ENCODE measurements at places on chromosomes 12 and 14. TPM values are rescaled to one million over a fixed set of nuclear protein-coding genes. Genes with fewer than 3 reads are reported as not detected.
A peak's percentile ranks its signal among the peaks of the same experiment; 100 is the strongest.

DNA sequence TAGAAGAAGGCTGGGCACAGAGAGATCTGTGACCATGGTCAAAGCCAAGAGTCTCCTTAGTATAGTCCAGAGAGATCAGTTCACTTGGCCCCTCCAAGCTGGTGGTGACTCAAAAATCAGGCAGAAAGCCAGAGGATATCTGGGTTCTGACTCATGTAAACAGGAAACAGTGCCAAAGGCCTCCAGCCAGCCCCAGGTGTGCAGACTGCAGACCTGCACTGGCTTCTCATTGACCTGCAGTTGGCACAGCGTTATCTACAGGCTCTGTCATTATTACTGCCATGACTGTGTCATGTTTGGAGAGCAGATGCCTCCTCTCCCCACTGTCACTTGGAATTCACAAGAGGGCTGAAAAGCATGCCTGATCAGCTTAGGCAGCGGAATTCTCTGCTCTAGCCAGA, 295.7 kb upstream of the PRKD1 start:
- DNase-seq: no peak

DNA sequence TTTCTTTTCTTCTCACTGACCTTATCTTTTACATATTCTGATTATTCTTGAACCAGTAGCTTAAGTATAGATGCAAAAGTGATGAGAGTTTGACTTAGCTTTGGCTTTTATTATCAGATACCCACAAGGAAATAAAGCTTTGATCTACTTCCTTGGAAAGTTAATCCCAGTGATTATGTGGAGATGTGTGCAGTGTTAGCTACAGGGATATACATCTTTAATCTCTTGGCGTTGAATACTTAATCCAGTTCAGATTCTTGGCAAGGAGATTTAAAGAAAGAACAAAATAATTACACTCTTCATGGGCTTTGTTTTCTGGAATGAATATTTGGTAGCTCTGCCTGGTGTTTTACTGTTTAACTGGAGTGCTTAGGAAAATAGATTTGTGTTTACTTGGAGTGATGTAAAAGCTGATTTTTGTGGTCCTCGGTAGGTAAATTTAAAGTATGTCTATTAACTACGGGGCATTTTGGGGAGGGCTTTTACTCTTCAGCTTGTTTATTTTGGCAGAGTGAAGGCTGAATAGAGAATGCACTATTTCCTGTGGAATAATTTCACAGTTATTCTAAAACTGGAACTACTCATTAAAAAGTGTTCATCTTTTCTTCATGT, 150.1 kb upstream of the LRIG3 start:
- no peak for DNase-seq

DNA sequence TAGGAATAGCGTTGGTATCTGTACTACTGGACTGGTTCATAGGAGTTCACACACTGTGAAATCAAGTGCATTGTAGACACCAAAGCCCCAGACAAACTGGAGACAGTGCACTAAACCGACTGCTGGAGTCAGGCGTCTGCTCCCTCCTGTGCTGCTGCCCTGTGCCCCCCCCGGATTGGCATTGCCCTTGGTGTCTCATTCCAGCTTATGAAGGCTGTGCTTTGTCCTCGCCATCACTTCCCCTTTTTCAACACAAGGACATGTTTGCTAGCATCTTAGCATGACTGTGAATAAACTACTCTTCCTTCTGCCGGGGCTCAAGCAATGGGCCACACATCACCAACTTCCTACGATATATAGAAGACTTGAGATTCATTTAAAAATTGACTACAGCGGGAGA, 84.0 kb downstream of the TMCC3 start:
- no peak for DNase-seq

DNA sequence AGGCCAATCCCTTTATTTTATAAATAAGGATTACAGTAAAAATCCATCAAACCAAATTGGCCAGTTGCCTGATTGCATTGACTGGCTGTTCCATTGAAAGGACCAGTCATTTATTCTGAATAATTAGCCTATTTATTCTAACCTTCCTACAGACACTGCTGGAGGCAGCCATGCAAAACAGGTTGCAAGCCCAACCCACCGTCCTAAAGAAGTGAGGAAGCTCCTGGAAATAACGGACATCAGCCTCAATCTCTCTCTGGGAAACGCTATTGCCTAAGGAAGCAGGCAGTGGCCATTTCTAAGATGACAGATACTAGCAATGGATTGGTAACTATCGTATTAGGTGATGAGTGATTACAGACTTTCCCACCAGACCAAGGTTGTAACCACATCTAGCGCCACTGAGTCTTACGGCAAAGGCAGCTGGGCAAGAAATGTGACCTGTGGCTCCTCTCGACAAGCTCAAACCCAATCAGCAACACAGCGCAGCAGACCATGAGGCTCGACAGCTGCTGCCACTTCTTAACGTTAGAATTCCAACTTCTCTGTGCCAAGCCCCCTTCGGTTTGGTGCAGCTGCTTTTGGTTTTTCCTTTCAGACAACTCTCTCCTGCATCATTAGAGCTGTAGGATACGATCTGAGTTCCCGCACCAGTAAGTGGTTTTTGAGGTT, 134.2 kb downstream of the KCNK10 start:
- DNase-seq: peak; percentile 41

GRCh38 chr12:47272412-47273190, 192.8 kb upstream of the AMIGO2 start:
- DNase-seq: no peak

- DNase-seq: no peak
These were observed 7.0 kb downstream of the NCKAP1L start for GRCh38 chr12:54504550-54504949.

GRCh38 chr12:23851602-23852001, 97.9 kb downstream of the SOX5 start:
- DNase-seq: no peak

ADAM21 gene
- total RNA-seq: not detected

OASL gene
- total RNA-seq: not detected
